ENCODE measurements at places on chromosomes 5 and 9. TPM values are rescaled to one million over a fixed set of nuclear protein-coding genes. Genes with fewer than 3 reads are reported as not detected.

GRCh38 chr5:2266641-2267240, 384.0 kb upstream of the IRX4 start:
- DNase-seq: no peak

DNA sequence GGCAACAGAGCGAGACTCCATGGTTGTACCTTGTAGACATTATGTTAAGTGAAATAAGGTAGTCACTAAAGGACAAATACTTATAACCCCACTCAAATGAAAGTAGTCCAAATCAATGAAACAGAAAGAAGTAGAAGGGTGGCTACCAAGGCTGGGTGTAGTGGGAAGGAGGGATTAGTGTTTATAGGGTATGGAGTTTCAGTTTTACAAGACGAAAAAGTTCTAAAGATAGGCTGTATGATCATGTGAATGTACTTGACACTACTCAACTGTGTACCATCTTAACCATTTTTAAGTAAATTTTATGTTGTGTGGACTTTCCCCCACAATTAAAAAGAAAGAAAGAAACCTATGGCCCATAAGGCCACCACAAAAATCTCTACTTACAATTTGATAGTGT, 32.2 kb downstream of the ALDH7A1 start:
- no peak for DNase-seq

DNA sequence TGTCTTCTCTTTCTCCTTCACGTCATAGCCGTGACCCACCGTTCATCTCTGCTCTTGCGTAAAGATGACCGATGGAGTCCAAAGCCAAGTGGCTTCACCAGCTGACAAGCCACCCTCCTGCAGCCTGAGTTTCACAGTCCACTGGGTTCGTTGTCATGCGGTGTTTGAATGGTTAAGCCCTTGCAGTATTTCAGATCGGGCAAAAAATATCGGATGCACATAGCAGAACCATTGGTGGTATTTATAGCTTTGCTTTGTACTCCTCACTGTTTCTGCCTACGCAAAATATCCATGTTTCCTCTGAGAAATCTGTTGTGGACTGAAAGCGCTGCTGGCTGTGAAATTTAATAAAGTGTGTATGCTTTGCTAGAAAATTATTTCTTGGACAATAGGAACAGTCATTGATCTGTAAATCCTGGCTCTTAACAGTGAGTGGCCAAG, 34.5 kb upstream of the NCS1 start:
- no peak for DNase-seq

Gene ELOVL7
- polyA plus RNA-seq: 15.2 TPM

Gene FAM221B
- 0.26 TPM for polyA plus RNA-seq

DNA sequence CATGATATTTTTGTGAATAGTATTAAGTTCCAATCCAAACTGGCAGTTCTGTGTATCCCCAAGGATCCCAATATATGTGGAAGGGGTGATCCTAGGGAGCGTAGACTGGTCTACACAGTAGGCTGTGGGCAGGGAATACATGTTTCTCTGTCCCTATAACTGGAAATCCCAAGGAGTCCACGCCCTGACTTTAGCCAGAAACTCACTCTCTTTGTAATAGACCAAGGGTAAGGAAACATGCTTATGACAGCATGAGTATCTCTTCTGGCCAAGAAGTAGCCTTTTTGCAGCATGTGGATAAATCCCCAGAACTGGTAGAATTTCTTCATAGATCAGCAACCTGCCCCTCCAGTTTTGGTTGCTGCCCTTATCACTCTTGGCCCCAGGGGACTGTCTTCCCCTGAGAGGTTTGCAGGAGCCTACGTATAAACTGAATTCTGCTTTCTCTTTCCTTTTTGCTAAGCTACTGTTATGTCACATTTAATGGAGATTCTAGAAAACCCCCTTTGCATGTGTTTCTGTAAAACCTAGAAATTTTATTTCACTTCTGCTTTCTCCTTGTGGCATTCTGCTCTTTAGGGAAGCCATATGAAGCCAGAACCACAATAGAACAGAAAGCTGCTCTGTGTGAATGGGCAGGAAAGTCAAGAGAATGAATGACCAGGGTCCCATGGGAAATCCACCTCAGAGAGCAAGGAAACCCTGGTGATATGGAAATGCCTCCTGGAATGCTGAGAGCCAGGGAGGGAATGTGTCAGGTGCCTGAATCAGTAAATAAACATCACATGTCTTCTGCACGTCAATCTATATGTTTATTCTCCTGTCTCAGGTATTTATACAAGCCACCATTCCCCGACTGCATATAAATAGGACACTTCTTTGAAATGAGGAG, 3.5 kb downstream of the IFNA2 start:
- peak; percentile 51 for DNase-seq

- no peak for DNase-seq
Measured at GRCh38 chr9:13587571-13587970, 308.1 kb upstream of the MPDZ start.

- no peak for DNase-seq
Measured at GRCh38 chr5:93433422-93433821, 147.6 kb downstream of the NR2F1-AS1 start.

Gene MEIKIN
- not detected for polyA plus RNA-seq

- no peak for DNase-seq
Measured at GRCh38 chr9:96484521-96484931, 34.6 kb downstream of the HABP4 start.

Gene TMEM215
- polyA plus RNA-seq: not detected

DNA sequence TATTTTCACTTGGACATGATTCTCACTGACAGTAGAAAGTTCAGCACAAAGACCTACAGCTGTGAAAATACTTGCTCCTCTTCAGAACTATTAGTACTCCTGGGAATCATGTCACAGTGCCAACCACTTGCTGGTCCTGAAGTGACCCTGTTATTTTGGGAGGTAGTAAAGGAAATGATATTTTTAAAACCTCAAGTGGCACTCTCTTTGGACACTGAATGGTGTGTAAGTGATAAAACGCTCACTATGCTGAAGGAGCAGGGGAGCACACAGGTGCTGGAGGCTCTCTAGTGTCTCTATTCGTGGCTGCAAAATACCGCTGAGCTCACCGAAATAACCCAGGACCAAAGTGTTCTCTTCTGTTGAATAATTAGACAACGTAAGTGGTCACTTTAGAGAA, 76.9 kb upstream of the SPATA31D4 start:
- DNase-seq: no peak

GRCh38 chr5:121399879-121400278, 451.8 kb upstream of the FTMT start:
- DNase-seq: no peak

Gene SLC6A18
- polyA plus RNA-seq: not detected

DNA sequence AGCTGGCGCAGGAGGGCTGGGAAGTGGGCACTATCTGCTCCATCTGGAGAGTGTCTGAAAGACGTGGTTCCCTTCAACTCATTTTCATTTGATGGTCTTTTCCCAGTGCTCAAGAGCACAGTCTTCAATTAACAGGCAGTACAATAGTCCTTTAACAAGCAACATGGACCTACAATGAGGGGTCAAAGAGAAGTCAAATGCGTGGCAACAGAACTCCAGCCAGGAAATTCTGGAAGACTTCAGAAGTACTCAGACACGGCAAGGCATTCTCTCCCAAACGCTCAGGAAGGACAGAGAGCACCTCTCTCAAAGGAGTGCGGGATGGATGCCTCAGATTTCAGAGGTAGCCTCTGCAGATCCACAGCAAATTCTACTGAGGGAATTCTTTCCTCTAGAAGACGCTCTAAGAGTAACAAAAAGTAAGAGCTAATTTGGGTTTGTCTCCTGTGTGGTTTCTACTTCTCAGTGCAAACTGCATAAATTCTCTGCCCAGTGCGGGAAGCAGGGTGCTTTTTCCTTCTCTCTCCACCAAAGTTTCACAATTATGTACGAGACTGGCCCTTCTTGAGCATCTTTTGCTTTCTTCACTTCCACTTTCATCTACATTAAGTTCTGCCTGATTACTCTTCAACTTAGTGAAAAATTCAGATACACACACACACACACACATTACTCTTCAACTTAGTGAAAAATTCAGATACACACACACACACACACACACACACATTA, 56.4 kb downstream of the LHFPL2 start:
- no peak for DNase-seq

Gene PDE8B
- 8.3 TPM for polyA plus RNA-seq

DNA sequence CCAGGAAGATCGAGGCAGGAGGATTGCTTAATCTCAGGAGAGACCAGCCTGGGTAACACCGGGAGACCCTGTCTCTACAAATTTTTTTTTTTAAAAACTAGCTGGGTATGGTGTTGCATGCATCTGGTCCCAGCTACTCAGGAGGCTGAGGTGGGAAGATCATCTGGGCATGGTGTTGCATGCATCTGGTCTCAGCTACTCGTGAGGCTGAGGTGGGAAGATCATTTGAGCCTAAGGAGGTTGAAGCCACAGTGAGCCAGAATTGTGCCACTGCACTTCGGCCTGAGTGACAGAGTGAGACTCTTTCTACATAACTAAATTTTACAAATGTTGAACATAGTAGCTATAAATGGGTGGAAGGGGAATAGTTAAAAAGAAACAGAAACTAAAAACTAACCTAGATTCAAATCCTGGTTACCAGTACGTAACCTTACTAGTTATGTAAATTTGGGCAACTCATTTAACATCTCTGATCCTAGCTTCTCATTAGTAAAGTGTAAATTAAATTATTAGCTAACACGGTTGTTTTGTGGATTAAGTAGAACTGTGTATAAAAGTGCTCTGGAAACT, 41.7 kb downstream of the TMEM161B start:
- no peak for DNase-seq

DNA sequence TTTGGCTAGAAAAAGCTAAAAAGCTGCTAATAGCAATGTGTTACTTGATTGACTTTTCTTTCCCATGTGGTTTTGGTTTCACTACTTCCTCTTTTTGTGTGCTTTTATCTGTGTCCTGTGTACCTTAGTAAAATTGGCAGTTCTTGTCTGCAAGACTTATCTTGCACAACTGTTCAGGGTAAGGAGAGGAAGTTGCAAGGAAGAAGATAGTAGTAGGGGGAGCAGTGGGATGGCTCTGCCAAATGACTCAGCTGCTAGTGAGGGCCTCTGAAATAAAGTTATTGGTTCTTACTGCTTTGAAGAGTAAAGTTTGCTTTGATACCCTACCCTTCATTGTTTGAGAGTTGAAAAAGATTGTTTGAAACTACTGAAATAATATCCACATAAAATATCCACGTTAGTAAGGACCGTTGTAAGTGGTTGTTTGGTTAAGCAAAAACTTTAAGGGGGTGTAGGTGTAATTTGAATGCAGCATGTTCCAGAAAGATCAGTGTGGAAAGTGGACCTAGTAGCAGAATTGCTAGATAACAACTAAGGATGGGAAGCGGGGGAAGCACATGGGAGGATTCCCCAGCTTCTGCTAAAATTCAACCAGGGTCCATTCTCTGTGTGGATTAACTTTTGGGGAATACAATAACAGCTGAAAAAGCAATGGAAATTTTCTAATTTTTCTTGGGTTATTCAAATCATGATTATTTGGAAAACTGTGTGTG, 123.5 kb downstream of the SCAMP1 start:
- no peak for DNase-seq

Gene TAF1L
- not detected for polyA plus RNA-seq

DNA sequence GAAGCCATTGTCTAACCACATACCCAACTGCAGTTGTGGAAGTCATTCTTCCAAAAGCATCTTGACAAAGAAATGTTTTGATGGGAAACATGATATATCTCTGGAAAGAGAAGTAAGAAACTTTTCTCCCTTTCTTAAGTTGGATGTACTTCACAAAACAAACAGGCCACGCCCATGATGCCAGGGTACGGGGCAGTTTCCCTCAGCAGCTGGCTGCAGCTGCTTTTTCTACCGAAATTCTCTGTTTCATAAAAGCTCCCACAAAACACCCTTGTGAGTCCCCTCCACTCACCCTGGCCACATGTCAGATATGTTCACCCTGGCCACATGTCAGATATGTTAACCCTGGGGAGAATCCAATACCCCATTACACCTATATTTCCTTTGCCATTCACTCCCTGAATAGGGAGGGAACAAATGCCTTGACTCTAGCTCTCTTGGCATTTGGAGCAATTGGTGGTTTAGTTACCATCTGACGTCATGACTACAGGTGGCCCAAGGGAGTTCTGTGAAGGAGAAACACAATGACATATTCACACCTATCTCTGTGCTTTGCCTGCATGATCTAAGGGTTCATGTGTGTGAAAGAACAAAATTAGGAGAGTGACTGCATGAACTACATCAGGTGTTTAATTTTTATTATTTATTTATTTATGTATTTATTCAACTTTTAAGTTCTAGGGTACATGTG, 103.0 kb downstream of the AOPEP start:
- no peak for DNase-seq
